ENCODE measurements at places on chromosomes 3 and 15.

- no peak for DNase-seq
Measured at GRCh38 chr3:183885766-183886165, 1.1 kb upstream of the PARL start.

DNA sequence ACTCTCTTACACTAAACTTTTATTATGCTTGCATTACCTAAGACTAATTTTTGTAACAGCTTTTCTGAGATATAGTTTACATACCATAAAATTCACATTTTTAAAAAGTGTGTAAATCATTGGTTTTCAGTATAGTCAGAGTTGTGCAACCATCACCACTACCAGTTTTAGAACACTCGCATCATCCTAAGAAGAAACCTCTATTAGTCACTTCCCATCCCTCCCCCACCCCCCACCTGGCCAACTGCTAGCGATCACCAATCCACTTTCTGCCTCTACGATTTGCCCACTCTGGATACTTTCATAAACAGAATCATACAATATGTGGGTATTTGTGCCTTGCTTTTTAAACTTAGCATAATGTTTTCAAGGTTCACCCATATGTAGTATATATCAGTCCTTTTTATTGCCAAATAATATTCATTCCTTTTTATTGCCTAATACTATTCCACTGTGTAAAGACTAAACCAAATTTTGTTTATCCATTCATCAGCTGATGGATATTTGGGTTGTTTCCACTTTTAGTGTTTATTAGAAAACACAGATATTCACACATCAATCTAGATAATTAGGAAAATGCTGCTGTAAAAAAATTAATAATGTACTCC lies 23.0 kb downstream of the UBP1 start:
- DNase-seq: no peak

GRCh38 chr3:123093696-123094095 lies 26.9 kb downstream of the PDIA5 start:
- no peak for DNase-seq

DNA sequence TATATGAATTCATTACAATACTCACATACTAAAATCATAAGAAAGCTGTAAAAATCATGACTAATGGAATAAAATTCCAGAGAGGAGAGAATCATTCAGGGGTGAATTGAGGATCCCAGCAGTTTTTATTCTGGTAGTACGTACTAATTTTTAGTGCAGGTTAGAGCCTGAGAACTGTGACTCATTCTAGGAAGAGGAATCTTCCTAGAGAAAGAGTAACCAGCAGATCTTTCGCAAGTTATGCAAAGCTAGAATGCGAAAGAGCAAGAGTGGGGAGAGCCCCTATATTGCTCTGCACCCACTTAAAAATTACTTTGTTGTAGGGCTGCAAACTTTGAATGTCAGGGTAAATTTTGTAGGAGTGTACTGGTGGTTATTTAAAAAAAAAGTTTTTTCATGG lies 303.6 kb upstream of the ARPP21 start:
- no peak for DNase-seq

DNA sequence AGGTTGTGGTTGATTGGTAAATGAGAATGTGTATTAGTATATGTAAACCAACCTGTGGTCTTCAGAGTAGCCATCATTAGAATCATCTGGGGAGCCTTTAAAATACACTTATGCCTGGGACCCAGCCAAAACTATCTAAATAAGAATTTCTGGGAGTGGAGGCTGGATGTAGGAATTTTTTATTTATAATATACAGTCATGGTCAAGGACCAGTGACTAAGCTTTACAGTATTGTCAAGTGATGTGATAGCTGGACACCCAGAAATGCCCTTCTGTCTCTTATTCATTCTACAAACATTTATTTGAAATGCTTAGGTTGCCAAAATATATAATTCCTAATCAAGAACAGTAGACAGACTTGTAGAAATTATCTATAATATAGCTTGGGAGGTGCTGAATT lies 132.2 kb downstream of the MBNL1 start:
- DNase-seq: no peak

- no peak for DNase-seq
Measured at GRCh38 chr15:92861742-92862141, 38.4 kb upstream of the CHD2 start.
